ENCODE measurements at places on chromosomes 13 and 19.

DNA sequence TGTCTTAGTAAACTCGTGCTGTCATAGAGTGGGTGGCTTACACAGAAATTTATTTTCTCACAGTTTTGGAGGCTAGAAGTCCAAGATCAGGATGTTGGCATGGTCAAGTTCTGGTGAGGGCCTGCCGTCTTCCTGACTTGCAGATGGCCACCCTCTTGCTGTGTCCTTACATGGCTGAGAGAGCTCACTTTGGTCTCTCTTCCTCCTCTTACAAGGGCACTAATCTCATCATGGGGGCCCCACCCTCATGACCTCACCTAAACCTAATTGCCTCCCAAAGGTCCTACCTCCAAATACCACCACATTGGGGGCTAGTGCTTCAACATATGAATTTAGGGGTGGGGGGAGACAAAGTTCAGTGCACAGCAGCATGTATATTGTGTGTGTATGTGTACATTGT, 14.3 kb upstream of the GPR18 start:
- DNase-seq = no peak

- no peak for DNase-seq
These were observed 7.2 kb downstream of the CARS2 start for GRCh38 chr13:110698689-110699088.

GRCh38 chr13:25654322-25654721, 282.5 kb downstream of the ATP8A2 start:
- DNase-seq = no peak

DNA sequence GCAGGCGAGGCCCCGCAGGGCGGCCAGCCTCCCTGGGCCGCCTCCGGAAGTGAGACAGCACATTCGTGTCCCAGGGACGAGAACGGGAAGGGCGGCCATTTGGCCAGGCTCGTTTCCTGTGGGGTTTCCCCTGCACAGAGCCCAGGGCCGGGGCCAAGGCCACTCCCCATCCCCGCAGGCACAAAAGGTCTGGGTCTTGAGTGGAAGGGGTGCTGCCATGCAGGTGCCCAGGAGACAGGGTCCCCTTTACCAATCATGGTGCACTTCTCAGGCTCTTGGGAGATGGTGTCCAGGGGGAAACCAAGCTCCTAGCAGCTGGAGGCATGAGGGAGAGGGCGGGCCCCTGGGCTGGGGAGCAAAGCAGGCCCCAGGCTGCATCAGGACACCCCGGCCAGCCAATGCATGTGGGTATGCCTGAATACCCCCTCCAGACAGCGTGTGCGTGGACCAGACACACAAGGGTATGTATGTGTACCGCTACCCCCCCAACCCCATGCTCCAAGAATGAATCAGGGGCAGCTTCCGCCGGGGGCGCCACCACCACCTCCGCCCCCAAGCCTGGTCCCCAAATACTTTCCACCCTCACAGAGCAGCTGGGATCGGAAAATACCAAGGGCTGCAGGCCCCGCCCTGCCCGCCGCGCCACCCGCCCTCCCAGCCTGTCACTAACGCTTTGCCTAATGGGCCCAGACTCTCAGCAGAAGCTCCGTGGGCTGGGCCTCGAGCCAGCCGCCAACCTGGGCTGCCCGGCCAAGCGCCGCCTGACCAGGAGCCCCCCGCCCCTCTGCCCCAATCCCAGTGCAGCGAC, 37.6 kb upstream of the NANOS3 start:
- peak; percentile 80 for DNase-seq

GRCh38 chr19:33814181-33815165, 17.8 kb downstream of the KCTD15 start:
- DNase-seq = no peak

DNA sequence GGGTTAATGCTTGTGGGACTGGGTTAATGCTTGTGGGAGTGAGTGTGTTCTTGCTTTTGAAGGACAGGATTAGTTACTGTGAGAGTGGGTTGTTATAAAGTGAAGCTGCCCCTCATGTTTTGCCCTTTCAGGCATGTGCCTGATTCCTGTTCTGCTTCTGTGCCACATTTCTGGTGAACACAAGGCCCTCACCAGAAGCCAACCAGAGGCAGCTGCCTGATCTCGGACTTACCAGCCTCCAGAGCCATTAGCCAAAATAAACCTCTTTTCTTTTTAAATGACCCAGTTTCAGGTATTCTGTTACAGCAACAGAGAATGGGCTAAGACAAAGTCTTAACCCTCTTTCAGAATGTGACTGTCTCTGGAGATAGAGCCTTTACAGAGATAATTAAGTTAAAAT, 113.3 kb upstream of the TMTC4 start:
- no peak for DNase-seq

DNA sequence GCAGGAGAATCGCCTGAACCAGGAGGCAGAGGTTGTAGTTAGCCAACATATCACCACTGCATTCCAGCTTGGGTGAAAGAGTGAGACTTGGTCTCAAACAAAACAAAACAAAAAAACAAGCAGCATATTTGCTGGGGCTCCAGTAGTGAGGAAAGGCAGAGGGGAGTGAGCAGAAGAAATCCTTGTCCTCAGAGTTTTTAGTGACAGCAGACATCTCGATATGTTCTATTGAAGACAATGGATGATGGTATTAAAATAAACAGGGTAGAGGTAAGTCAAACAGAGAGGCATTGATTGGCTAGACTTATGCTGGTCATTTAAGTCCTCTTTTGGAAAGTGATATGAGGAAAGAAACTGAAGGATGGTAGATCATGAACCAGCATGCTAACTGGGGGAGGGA, 19.0 kb downstream of the NLRP7 start:
- DNase-seq = no peak

DNA sequence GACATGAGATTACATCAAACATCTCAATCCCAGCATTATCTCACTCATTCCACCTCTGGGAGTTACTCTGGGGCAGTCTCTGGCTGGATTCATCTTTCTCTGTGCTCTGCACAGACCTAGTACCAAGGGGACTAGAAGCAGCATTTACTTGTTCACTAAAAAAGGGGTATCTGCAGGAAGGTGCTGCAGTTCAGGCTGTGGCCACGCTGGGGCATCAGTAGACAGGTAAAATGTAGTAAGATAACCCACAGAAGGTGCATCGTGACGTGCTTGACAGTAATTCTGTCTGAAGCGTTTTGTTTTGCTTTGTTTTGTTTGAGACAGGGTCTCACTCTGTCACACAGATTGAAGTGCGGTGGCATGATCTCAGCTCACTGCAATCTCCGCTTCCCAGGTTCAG, 29.3 kb downstream of the ZNF564 start:
- no peak for DNase-seq
